ENCODE measurements at places on chromosomes 11 and 22.

- no peak for DNase-seq
Observed at GRCh38 chr11:82899957-82900276, 313 bp downstream of the PRCP start.

GRCh38 chr11:110077831-110078325 is 15.3 kb upstream of the ZC3H12C start:
- no peak for DNase-seq

DNA sequence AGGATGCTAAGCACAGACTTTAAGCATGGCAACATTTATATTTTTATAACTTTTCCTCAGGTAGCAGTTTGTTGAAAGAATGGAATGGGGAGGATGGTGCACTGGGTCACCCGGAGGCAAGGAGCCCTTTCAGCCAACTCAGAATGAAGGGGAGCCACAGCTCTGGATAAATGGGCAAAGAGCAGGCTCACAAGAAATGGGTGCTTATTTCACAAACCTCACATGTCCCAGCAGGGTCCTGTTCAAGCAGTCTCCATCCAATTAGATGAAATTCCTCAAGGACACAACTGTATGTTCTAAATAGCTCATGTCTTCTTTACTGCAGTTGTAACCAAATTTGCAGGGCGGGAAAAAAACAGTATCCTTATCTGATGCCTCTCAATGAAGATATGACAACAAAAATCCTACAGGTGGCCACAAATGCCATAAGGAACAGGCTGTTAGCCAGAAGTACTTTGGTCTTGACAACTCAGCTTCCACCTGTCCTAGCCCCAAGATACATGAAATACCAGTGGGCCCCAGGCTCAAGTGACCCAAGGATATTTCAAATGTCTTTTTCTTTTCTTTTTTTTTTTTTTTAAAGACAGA is 48.2 kb downstream of the MAPK1 start:
- DNase-seq, result no peak

- no peak for DNase-seq
Observed at GRCh38 chr11:120141768-120142423, 4.0 kb upstream of the TRIM29 start.

- no peak for DNase-seq
Observed at GRCh38 chr22:37334461-37334858, 52.2 kb downstream of the CYTH4 start.

DNA sequence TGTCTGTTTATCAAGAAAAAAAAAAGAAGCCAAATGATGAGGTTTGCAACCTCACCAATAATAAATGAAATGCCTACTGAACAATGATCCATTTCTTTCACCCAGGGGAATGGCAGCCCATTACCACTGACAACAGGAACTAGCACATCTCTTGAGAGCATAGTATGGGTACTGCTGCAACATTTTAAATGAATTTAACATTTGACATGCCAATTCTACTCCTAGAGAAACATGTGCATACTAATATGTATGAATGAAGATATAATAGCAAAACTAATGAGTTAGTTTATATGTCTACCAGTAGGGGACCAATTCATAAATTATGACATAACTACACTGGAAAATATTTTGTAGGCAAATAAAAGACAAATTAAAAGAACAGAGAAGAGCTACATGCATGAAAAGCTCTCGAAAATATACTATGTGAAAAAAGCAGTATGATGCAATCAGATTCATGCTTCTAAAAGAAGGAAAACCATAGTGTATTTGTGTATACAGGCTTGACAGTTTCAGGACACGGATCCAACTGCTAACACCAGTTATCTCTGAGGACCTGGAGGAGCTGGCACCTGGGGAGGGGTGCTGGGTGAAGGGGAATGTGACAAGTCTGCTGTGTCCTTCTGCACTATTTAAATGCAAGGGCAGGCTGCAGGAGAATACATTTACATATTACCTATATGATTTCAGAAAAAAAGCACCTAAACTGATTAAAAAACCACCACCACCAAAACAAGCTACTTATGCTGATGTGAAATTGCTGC is 6.9 kb downstream of the SMCO4 start:
- no peak for DNase-seq

- no peak for DNase-seq
Observed at GRCh38 chr11:66595245-66595904, 2.4 kb downstream of the CCS start.

- DNase-seq, result no peak
Observed at GRCh38 chr11:132347156-132348090, 977.0 kb downstream of the NTM start.
